ENCODE measurements at places on chromosomes 6 and 20.

DNA sequence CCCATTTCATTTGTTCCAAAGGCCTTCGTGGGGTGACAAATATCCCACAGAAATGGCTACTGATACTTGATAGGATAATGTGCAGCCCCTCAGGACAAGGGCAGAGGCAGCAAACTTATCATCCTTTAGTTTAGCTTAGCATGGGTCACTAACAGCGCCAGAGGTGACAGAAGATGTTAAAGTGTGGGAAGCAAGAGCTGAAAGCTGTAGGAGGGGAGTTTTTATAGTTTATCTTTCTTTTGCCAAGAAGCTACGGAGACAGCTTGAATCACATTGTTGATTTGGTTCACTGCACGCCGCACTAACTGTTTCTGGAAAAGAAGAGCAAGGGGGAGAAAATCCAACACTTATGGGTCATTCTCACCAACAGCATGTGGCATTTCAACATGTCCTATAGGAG lies 773.9 kb upstream of the MMS22L start:
- DNase-seq = no peak

- peak; percentile 30 for DNase-seq
Measured at GRCh38 chr20:62122654-62123449, 577 bp downstream of the LSM14B start.

- no peak for DNase-seq
Measured at GRCh38 chr20:36390719-36391415, 84.7 kb downstream of the DLGAP4 start.

DNA sequence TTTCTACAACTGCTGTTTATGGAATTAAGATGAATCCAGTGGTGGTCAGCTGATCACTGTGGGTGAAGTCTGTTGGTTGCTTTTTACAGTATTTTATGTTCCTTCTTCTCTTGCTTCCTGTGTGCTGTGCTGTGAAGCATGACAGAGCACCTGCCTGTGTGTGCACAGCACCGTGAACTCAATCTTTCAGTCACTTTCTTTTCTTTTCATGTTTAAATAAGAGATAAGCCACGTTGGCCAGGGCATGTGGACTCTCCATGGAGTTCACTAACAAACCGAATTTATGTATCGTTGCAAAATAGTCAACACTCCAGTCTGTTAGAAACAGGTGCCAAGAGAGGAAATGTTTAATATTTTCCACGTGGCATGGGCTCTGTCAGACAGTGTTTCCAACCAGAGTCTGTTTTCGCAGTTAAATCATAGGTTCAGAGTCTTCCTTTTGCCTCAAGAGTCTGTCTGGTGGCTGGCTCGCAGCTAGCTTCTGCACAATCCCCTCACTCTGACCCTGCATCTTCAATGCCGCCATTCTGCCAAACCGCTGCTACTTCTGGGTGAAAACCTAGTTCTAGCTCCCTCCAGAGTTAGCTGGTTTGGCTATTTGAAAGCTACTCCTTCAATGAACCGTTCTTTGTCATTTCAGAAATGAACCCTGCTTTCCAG lies 73.2 kb downstream of the QRSL1 start:
- DNase-seq = no peak

GRCh38 chr20:48075591-48076174 lies 290.4 kb upstream of the SULF2 start:
- no peak for DNase-seq

- peak; percentile 75 for DNase-seq
Measured at GRCh38 chr6:35669451-35670045, 19.2 kb downstream of the FKBP5 start.

DNA sequence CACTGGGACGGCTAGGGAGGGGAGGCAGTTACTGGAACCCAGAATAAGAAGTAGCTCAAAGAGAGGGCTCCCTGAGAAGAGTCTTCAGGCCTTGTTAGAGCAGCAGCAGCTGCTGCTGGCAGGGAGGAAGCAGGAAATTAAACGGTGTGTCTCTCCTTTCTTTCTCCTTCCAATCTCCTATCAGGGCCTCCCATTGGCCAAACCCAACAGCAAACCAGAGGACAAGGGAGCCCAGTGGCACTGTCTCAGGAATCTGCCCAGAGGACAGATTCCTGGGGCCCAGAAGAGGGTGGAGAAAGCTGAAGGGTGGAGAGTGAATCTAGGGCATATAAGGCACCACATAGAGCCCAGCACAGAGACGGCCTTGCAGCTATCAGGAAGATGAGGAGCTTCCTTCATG lies 10.2 kb downstream of the BTN3A1 start:
- DNase-seq = no peak

GRCh38 chr6:45718131-45718530 lies 297.5 kb downstream of the CLIC5 start:
- DNase-seq = no peak

DNA sequence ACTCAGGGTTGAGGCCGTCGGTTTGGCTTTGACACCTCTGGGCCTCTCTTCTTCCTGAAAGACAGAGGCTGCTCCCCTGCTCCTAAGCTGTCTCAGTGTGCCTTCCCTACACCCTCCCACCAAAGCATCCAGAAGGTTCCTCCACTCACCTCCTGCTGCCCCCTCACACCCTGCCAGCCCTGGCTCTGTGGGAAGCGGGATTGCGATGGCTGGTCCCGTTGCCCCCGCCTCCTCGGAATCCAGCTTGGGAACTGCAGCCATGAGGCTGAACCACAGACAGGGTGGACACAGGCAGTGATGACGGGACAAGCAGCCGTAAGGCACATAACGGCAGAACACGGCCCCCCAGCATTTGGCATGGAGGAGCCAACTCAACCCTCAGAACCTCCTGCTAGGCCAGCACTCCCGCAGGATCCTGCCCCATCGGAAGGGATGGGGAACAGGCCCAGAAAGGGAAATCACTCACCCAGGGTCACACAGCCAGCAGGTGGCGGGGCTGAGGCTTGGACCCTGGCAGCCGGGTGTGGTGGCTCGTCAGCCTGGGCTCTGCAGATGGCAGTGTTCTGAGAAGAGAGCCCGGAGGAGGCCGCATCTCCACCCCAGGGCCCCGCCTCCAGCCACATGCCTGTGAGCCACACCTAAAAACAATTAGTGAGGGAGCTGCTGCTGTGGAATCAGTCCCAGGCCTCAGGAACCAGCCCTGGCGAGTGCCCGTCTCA lies 139.6 kb downstream of the PHACTR3 start:
- DNase-seq = no peak

DNA sequence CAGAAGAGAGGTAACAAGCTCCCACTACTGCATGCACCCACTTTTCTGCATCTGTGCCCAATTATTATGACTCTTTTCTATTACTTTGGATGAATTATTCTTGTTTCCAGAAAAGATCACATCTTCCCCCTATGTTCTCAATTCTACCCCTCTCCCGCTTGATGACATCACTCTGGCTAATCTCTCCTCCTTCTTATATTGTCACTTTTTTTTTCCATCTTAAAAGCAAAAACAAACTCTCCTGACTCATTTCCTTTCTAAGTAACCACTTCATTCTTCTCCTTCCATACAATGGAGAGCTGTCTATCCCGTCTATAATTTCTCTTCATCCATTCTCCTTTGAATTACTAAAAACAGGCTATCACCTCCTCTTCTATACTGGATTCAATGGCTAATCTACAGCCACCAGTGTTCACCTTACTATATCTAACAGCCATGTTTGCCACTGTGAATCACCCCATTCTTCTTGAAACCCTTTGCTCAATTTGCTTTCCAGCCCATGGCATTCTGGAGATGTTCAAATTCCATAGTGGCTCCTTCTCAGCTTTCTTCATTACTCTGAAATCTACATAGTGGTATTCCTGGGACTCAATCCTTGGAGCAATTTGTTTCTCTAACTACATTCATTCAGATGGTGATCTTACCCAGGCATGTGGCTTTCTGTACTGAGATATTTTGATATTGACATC lies 378.4 kb downstream of the ARHGAP18 start:
- no peak for DNase-seq

DNA sequence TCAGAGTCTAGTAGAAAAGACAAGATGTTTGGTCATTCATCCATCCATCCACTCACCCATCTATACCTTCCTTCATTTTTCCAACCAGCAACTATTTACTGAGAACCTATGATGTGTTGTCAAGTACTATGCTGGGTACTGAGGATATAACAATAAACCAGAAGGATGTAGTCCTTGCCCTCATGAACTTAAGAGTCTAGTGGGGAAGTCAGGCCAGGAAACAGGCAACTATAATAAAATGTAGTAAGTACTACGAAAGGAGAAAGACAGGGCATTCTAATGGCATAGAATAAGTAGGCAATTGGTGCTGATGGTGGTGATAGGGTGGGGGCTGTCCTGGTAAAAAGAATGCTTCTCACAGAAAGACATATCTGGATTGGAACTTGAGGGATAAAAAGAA lies 245.7 kb downstream of the BTBD9 start:
- DNase-seq = no peak

DNA sequence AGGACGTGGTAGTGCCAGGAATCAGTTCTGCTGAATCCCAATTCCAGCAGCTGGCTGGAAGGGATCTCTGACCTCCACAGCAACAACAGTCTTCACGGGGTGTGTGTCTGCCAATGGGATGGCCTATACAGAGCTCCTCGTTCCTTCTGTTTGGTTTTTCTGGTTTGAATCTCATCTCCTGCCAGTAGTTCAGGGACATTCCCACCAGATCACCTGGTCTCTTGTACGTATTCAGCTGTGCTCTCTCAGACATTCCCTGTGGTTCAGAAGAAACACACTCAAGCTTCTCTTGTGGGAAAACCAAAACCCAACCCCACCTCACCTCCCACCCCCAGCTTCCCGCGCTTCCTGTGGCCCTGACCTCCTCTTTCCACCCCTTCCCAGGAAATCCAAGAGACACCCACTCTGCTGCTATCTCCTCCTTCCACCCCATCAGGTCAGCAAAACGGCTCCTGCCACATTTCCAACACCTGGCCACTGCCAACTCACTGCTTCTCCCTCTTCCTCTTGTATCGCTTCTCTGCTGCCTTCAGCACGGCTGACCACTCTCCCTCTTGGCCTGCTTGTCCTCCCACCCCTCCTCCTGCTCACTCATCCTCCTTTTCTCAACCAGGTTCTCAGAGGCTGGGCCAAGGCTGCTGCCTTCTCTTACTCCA lies 63.3 kb upstream of the PTGIS start:
- DNase-seq = no peak

- DNase-seq = no peak
Measured at GRCh38 chr20:50704971-50705370, 13.6 kb upstream of the RIPOR3 start.

DNA sequence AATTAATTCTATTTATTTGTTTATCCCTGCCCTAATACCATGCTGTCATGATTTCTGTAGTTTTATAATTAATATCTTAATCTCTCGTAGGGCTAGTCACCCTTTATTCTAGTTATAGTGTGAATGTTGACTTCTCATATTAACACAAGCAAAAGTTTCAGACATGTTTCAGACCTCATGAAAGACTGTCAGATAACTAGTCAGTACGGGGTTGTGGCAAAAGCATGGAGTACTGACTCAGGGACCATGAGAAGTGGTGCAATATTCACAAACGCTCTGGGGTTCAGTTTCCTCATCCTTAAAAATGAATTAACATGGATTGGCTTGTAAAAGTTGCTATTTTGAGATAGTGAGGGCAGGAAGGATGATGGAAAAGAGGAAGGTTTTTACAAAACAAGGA lies 148.9 kb downstream of the TMEM200A start:
- peak; percentile 46 for DNase-seq

DNA sequence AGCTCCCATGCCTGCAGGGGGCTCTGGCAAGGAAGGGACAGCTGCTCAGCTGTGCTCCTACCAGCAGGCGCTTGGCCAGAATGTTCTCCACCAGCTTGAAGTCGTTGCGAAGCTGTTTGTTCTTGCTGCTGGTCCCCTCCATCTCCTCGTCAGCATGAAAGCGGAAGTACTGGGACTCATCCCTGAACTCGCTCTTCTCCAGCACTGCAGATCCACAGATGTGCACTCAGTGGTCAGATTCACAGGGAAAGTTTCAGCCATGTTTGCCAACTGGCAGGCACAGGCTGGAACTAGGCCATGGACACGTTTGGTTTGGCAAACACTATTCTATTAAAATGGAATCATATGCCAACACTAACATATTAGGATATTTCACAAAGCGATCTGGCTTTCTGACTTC lies 167.9 kb downstream of the PREX1 start:
- no peak for DNase-seq

- DNase-seq = peak; percentile 94
Measured at GRCh38 chr6:158040051-158040803, 58.6 kb downstream of the SYNJ2 start.

DNA sequence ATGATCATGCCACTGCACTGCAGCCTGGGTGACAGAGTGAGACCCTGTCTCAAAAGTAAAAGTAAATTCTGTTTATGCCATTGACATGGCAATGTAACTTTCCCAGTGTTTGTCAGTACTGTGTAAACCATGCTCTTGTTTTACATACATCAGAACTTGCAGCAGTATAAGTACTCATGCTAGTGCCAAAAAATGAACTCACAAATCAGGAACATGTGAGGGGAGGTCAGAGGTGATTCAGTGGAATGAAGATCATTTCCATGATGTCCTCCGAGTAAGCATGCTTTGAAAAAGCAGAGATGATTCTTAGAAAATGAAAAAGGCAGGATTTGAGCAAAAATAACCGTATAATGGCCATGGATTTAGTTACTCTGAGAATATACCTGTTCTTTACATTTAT lies 81.9 kb downstream of the ANKS1A start:
- no peak for DNase-seq

- DNase-seq = peak; percentile 59
Measured at GRCh38 chr6:28751514-28751913, 172.3 kb downstream of the TRIM27 start.

GRCh38 chr6:44161997-44162338 lies 3.3 kb downstream of the CAPN11 start:
- no peak for DNase-seq

- no peak for DNase-seq
Measured at GRCh38 chr6:162468326-162468725, 259.2 kb downstream of the PRKN start.

DNA sequence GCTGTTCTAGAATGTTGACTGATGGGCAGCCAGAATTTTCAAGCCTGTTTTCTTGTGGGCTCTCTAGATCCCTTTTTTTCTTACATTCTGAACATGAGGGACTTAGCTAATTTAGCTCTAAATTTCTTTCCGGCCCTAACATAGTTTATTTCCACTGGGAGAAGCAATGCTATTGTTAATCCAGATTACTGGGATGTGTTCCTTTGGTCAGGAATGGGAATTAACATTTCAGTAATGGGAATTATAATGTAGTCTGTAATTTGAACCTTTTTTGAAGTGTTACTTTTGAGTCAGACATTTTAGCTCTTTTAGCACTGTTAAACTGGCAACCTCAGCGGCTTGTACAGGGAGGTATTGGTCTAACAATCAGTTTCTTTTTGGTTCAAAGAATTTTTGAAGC lies 7.5 kb downstream of the ZFAND3 start:
- DNase-seq = no peak

- no peak for DNase-seq
Measured at GRCh38 chr6:84317463-84317862, 90.0 kb upstream of the CEP162 start.

Measured in OCI-M1 (cell line).